ENCODE measurements at places on chromosomes 3 and 15. TPM values are rescaled to one million over a fixed set of nuclear protein-coding genes. Genes with fewer than 3 reads are reported as not detected.
A peak's percentile ranks its signal among the peaks of the same experiment; 100 is the strongest.

DNA sequence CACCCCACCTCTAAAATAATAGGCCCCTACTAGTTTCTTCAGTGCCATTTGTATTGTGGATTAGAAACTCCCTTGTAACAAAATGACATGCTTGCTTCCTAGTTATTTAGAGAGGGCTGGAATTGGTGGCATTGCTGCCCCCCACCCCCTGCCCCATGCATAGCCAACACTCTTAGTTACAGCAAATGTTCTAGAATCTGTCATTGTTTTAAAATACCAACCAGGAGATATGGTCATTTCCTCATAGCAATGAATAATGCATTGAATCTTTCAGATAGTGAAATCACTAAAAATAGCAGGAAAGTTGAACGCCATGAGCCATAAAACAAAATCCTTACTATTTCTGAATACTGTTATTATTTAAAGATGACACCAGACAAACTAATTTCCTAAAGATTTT is 292.5 kb downstream of the ARPP21 start:
- DNase-seq = no peak

DNA sequence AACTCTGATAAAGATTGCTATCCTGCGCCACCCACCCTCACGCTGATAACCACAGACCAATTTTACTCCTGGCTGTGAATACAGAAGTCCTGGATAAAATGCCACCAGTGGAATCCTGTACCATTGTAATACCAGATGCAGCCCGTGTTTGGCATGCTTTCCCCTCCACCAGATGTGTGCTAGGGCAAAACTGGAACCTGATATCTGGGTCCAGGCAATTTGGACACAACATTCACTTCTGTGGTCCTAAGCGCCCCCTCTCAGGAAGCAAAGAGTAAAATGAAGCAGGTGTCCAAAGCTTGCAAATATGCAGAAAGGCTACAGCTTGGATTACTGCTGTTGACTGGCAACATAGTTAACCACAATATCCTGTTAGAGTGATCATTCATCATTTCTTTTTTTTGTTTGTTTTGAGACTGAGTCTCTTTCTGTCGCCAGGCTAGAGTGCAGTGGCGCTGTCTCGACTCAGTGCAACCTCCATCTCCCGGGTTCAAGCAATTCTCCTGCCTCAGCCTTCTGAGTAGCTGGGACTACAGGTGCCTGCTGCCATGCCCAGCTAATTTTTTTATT is 32.8 kb downstream of the LOXL1 start:
- DNase-seq = peak; percentile 70

GRCh38 chr3:141894524-141895176 is 18.2 kb downstream of the ATP1B3 start:
- no peak for DNase-seq

- DNase-seq = peak; percentile 17
These were observed 54.8 kb upstream of the TNFSF10 start for GRCh38 chr3:172577987-172578570.

GRCh38 chr3:179026636-179027035 is 45.0 kb downstream of the ZMAT3 start:
- DNase-seq = peak; percentile 31

GRCh38 chr3:66830301-66830700 is 167.8 kb upstream of the KBTBD8 start:
- DNase-seq = no peak

DNA sequence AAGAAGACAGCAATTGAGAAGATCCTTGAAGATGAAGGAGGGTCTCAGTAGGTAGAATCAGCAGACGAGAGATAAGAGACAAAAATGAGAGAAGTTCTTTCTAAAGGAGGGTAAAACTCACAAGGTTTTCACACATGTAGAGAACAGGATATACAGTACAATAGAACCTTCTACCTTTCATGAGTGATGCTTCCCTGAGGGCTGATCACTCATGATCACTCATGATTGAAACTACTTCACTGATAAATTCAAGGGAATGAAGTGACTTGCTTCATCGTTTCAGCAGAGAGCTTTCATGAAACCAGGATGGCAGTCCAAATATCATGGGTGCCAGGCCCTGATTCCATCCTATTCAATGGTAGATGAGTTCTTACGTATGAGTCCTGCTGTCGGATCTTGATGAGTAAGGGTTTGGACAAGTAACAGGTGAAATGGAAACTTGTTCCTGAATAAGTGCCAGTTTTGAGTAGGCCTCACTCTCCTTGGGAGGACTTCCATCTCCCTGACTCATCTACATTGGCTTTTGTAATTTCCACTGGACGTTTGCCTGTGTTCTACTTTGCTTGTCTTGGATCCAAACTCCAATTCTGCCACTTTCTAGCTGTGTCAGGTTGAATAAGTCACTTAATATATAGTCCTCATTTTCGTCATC is 9.6 kb upstream of the CLDN16 start:
- peak; percentile 51 for DNase-seq

DNA sequence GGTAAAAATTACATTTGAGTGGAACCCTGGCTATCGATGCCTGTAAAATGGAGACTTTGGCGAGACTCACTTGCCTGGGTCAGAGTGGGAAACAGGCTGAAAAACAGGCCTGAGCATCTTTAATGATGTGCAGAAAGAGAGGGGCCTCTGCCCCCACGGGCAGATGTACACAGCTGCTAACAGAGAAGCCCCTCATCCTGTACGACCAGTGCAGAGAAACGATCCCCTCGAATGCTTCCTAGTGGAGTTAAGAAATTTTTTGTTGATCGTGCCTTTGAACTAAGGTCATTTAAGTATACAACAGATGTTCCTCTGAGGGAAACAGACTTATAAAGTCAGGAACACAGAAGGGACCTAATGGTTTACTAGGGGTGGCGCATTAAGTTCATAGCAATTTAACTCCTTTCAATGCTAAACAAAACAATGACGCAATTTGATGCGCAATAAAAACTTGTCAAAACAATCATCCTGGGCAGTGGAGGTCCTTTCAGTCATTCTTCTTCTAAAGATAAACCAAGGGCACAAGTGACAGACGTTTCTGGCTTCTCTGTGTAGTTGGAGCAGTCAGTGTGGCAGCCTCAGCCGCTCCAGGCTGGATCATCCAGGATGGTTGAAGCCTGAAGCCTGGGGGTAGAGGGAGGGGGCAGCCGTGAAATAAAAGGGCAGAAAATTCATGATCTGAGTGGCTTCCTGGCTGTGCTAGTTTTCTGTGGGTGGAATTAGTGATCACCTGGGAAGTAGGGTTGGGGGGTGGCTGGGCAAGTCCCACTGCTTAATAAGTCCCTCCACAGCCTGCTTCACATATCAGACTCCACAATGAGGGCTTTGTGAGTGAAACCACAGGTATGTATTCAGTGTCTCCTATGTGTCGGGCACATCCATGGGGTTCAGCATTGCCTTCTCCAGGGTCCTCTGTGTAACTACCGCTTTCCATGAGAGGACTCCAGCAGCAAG is 50.8 kb upstream of the MRPS22 start:
- no peak for DNase-seq

DNA sequence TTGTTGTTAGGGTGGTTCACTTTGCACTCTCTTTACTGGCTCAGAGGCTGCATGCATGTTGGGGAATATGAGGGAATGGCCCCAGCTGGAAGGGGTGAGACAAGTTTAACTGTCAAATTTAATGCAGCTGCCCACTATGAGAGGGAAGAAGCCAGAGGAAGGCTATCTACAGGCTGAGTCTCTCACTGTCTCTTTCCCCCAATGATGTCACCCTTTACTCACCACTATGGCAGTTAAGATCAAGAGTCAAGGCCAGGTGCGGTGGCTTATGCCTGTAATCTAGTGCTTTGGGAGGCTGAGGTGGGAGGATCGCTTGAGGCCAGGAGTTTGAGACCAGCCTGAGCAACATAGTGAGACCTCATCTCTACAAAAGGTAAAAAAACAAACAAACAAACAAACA is 12.2 kb upstream of the RBMS3 start:
- DNase-seq = no peak

- no peak for DNase-seq
These were observed 65.2 kb downstream of the FHIT start for GRCh38 chr3:61186030-61186429.

The SRGAP3 gene
- 20.2 TPM for total RNA-seq

The MME gene
- total RNA-seq = 16.1 TPM

The GLDN gene
- total RNA-seq = 0.84 TPM

The BRK1 gene
- total RNA-seq = 106 TPM

The PLSCR5 gene
- total RNA-seq = not detected

The ISLR2 gene
- 1.4 TPM for total RNA-seq

The OXTR gene
- total RNA-seq = 0.53 TPM
